Stimulated activated CD8-positive, alpha-beta memory T cell treated with anti-CD3 and anti-CD28 coated beads, Interleukin-15, amount 100 ng/mL, for 48 hours (primary cell): ENCODE measurements at places on chromosomes 5 and 9.

DNA sequence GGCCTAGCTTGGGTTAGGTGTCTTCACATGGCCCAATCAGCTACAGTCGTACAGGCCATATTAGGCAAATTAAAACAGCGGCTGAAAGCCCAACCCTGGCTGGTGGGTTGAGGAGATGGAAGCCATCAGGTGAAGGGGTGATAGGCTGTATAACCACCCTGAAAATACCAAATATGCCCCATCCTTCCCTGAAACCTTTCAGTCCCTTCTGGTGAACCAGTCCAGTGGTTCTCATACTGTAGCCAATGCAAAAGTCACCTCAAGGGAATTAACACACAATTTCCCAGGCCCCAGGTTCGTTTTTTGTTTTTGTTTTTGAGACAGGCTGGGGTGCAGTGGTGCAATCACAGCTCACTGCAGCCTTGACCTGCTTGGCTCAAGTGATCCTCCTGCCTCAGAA, 19.8 kb upstream of the KCNV2 start:
- no peak for DNase-seq

DNA sequence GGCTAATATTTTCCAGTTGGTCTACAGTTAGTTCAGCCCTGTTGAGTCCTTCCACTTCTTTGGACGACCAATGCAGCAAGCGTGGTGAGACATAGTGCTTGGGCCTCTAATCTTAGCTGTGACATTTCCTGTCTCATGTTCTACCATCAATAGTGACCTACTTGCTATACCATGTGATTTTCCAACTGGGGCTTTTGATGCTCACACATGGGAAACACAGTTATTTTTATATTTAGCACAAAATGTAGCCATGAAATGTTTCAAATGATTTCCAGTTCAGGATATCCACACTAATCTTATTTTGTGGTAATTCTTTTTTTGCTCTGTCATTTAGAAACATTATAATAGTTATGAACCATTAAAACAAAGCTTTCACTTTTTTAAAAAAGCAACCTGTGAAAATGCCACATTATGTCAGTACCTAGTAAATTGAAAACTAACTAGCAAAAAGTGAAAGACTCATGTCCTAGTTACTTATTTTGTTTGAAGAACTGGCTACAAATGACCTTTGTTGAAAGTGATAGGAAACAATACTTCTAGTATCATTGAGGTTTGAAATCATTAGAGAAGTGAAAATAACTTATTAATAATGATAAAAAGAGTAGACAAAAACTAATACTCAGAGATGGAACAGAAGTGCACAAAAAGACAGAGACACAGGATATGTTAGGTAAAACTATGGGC, 18.3 kb downstream of the MARCHF3 start:
- no peak for DNase-seq

DNA sequence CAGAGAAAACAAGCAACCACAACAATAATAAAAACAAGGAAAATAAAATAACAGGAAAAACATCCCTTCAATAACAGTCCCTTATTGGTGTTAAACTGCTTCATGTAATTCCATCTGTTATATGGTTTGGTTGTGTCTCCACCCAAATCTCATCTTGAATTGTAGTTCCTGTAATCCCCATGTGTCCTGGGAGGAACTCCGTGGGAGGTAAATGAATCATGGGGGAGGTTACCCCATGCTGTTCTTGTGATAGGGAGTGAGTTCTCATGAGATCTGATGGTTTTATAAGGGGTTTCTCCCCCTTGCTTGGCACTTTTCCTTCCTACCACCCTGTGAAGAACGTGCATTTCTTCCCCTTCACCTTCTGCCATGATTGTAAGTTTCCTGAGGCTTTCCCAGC, 369.8 kb downstream of the TMEM232 start:
- DNase-seq: no peak

- DNase-seq: no peak
These were observed 35.1 kb downstream of the EXOSC2 start for GRCh38 chr9:130728721-130729120.

- no peak for DNase-seq
These were observed 28.7 kb upstream of the UBAC1 start for GRCh38 chr9:135989722-135990467.

- no peak for DNase-seq
These were observed 451.1 kb downstream of the BRINP1 start for GRCh38 chr9:118918180-118918579.

DNA sequence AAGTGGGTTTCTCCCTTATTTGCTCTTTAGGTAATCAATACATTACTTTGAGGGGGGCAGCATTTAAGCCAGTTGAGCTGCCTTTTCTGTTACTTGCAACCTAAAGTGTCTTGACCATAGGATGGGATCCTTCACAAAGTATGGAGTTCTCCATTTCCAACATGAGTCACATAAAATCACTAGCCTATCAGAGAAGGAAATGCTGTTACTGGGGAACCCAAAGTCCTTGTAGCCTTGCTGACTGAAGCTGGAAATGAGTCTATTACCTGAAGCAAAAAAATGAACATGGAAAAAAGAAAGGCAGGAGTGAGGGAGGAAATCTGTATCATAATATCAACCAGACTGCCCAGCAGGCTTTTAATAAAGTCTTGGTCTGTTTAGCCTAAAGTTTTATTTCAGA, 42.8 kb upstream of the SLIT3 start:
- no peak for DNase-seq

DNA sequence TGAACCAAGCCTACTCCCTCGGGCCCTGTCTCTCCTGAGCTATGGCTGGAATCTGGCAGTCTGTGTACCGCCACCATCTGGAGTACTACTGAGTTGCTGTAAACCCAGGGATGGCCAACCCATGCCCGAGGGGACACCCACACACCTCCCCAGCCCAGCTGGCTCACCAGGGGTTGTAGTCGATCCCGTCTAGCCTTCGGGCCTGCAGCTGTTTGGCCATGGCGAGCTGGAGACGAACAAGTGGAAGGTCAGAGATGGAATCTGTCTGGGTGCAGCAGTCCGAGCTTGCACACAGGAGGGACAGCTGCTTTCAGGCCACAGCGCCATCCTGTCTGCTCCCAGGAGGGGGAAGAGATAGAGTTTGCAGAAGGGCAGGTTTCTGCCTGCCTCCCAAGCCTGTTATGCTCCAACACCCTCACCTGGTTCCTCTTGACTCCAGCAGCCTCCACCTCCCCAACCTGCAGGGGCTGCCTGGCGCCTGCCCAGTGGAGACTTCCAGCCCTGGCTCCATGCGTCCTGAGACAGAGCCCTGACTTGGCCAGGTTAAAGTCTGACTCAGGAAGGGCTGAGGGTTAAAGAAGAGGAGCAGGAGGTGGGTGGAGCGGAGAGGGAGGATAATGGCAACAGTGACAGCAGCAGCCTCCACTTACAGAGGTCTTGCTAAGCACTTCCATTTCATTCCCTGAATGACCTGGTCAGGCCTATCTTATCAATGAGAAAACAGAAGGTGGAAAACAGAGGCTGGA, 15.8 kb upstream of the SPOUT1 start:
- DNase-seq: no peak

GRCh38 chr5:135161221-135161620, 127.2 kb upstream of the PITX1 start:
- no peak for DNase-seq

DNA sequence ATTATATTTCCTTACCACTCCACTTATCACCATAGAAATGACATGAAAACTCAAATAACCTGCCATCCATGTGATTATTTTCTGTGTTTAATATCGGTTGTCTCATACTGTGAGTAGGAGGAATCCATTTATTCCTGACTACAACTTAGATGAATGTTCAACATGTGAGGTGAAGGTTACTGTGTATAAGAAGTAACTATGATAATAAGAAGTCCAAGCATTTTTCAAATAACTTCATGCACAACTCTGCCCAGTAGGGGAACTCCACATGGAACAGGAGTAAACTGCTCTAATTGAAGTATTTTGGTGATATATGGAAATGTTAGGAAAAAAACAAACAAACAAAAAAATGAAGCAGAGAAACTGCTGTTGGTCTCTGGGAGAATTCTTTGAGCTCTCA, 447.5 kb upstream of the GRIN3A start:
- no peak for DNase-seq

- no peak for DNase-seq
These were observed 57.6 kb downstream of the NLN start for GRCh38 chr5:65779643-65780042.

- no peak for DNase-seq
These were observed 3.7 kb downstream of the LCN9 start for GRCh38 chr9:135666534-135667462.

GRCh38 chr9:131529597-131530545, 1.2 kb downstream of the UCK1 start:
- DNase-seq: no peak

- no peak for DNase-seq
These were observed 1596.1 kb upstream of the WWC1 start for GRCh38 chr5:166695326-166695725.

DNA sequence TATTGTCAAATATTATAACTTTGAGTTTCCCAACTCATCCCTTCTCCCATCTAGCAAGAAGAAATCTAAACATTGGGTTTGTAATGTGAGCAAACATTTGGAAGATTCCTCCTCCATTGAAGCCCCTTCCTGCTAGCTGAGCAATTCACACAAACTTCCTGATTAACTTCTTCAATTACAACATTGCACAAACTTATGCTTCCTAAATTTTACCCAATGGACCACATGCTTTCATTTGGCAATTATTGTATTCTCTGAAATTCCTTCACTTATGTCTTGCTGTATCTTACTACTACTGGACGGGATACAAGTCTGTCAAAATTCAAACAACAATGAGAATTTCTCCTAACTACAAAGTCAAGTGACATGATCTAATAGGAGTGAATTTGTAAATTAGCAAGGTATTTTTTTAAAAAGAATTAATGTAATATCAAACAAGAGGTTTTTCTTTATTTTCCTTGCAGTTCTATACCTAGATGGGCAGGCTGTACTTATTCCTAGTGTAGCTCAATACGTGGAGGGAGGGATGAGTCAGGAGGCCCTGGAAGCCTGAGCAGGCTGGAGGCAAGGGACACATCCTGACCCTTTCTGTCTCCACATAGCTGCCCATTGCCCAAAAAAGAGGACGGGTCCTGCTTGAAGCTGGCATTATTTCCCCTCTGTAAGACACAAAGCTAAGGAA, 11.8 kb upstream of the IFNW1 start:
- no peak for DNase-seq

- DNase-seq: no peak
These were observed 859 bp upstream of the GRIA1 start for GRCh38 chr5:153489611-153490010.

DNA sequence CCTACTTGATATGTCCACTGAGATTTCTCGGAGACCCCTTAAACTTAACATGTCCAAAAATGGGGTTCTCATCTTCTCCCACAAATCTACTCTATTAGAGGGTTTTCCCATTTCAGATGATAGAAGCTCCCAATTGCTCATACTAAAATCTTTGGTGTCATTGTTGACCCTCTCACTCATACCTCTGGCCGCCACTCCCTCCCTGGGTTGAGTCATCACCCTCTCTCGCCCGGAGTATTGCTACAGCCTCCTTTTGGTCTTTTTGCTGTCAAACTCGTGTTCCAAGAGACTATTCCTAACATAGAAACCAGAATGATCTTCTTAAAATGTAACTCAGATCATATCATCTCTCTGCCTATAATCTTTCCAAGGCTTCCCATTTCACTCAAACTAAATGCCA, 91.0 kb upstream of the GNAQ start:
- DNase-seq: no peak

DNA sequence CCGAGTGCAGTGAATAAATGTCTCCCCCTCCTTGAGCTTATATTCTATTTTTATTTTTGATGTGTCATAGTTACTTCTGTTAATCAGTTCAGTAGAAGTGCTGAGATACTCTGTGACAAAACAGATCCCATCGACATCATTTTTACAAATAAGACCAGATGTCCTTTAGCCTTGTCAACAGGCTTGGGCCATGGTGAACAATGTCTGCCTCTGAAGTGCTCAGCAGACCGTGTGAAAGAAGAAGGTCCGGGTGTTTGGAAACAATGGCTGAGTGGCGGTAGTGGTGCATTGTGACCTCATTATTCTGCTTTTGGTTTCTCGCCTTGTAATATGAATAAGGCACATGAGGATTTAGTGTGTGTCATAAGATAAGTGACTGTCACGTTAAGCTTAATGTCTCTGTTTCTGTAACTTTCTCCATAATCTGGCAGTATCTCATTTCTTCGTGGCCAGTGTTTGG, 71.2 kb downstream of the SYK start:
- no peak for DNase-seq

- no peak for DNase-seq
These were observed 26.4 kb downstream of the FBXL7 start for GRCh38 chr5:15526413-15526812.

GRCh38 chr5:174723979-174724483, 351 bp upstream of the MSX2 start:
- DNase-seq: no peak
